ENCODE measurements at places on chromosomes 12 and 14.

DNA sequence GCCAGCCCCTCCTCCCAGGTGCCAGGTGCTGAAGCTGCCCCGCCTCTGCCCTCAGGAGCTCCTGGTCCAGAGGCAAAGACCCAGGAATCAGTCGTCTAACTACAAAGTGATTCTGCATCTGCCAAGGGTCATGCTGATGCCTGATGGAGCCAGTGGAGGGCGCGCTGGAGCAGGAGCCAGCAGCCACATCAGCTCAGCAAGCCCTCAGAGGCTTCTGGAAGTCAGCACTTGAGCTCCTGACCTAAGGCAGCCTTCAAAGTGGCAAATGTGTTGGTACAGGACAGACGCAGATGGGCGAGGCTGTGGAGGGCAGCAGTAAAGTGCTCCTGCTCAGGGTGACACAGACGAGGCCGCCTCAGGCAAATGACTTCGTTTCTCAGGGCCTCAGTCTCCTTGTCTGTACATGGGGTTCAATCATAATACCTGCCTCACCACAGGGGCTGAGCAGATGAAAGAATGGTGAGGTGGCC is 10.9 kb downstream of the C12orf43 start:
- DNase-seq: peak; percentile 49

DNA sequence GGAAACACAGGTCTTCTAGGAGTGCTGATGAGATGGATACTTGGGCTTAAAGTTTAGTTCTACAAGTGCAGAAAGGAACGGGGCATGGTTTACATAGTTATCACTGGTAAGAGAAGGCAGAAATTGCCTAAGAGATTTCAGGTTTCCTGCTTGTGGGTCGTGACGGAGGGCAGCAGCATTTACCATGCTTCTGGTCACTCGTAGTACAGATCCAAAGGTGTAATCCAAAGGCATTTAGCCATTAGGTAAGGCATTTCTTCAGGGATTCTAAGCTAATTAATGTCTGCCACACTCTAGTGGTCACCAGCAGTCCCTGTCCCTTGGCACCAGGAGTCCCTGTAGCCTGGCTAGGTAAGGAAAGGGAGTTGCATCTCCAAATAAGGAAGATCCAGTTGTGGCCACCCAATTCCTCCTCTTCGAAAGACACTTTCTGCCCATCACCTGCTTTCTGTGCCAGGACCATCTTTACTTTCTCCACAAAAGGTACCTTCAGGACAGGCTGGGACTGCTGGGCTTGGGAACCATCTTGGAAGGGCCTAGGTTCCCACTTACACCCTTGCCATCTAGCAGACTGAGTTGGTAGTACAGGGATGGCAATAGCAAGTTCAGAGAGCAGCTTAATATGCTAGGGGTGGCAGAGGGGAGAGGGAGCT is 1.5 kb downstream of the GSTZ1 start:
- DNase-seq: no peak

DNA sequence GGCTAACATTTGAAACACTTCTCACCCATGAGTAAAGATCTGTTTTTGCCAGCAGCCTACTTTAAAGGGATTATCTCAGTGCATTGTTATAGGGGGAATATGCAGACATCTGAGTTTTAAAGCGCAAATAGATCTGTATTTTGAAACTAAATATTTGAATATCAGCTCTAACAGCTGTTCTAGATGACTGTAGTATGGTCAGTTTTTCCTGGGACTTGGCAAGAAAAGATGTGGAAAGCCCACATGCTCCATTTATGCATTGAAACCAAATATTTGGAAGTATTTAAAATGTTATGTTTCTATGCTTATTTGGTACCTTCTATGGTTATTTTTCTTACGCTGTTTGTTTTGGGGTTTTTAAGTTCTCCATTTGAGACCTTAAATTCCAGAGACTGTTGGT is 41.7 kb downstream of the RIC8B start:
- no peak for DNase-seq

DNA sequence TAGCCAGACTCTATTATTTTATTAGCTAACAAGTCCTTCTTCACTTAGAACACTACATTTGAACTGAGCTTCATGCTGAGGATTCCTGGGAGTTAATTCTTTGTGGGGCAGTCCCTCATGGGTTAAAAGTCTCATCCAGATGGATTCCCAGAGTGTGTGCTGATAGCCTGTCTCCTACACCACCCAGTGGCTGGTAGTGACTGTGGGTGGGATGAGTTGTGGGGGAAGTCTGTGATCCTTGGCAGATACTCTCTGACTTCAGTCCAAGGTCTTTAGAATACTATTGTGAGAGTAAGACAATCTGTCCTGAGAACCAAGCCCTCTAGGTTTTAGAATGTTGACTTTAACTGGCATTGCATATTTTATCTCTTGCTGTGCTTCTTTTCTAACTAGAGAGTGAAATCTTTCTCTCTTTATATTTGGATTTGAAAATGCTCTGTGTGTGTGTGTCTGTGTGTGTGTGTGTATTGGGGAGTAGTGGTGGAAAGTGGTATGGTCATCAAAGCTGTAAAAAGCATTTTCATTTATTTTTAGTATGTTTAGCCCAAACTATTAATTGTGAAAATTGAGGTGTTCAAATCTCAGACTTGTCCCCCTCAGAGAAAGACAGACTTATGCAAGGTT is 37.3 kb downstream of the AKAP6 start:
- no peak for DNase-seq

DNA sequence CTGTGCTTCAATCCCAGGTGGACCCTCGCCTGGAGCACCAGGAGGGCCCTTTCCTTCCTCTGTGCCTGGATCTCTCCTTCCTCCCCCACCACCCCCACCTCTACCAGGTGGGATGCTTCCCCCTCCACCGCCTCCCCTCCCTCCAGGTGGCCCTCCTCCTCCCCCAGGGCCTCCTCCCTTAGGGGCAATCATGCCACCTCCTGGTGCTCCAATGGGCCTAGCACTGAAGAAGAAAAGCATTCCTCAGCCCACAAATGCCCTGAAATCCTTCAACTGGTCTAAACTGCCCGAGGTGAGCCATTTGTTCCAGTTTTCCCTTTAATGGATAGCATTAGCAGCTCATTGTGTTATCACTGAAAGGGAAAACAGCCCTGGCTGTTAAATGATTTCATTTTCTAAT is 134.0 kb downstream of the GPR135 start:
- DNase-seq: no peak

- peak; percentile 32 for DNase-seq
Observed at GRCh38 chr14:93535537-93535936, 104.8 kb downstream of the UNC79 start.

DNA sequence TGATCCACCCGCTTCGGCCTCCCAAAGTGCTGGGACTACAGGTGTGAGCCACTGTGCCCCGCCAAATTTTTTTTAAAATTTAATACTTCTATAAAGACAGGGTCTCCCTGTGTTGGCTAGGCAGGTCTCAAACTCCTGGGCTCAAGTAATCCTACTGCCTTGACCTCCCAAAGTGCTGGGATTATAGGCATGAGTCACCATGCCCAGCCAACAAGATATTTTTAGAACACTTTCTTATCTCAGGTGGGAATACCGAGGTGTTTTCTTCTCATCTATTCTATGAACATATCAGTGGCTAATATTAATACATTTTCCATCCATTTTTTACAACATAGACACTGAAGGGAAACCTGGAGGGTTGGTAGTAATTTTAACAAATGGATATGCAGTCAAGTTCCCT is 38.0 kb upstream of the DHRS4 start:
- no peak for DNase-seq

DNA sequence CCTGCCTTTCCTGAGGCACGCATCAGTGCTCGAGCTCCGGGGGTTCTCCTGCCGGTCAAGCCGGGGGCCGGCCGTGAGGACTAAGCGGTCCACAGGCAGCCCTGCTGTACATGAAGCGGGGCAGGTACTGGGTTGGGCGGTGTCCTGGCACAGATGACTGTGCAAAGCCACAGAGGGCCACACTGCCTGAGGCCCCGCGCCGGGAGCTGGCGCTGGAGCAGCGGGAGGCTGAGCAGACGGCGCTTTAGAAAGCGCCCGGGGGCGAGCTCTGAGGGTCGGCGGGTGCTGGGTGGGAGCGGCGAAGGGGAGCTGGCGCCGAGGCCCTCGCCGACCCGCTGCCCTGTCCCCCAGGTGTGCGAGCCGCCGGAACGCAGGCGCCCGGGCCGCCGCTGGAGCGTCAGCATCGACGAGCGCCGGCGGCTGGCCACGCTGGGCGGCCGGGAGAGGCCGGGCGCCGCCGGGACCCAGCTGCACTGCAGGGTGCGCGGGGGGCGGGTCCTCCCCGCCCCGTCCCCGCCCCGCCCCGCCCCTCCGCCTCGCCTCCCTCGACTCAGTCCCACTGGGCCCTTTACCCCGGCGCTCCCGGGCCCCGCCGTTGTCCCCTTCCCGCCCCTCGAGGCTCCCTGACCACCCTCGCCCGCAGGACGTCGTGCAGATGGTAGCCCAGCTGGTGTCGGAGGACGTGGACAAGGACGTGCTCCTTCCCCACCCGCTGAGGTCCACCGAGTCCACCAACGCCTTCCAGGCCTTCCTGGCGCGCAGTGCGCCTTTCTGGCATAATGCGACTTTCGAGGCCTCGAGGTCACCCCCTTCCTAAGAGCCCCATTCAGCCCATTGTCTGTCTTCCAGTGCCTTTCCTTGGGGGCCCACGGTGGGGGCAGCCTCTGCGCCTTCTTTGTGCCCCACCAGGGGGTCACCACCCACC is 8.3 kb upstream of the MTA1 start:
- peak; percentile 46 for DNase-seq

GRCh38 chr12:92056290-92056689 is 89.4 kb downstream of the BTG1 start:
- DNase-seq: no peak

- DNase-seq: peak; percentile 35
Observed at GRCh38 chr12:49296034-49296835, 1.3 kb downstream of the PRPH start.

- DNase-seq: no peak
Observed at GRCh38 chr12:38903596-38903995, 1.8 kb downstream of the CPNE8 start.

- DNase-seq: peak; percentile 90
Observed at GRCh38 chr12:112130441-112130998, 5.2 kb downstream of the TRAFD1 start.

- DNase-seq: no peak
Observed at GRCh38 chr12:48037267-48037915, 33.1 kb upstream of the COL2A1 start.

- DNase-seq: no peak
Observed at GRCh38 chr14:99374964-99375363, 103.0 kb upstream of the BCL11B start.

DNA sequence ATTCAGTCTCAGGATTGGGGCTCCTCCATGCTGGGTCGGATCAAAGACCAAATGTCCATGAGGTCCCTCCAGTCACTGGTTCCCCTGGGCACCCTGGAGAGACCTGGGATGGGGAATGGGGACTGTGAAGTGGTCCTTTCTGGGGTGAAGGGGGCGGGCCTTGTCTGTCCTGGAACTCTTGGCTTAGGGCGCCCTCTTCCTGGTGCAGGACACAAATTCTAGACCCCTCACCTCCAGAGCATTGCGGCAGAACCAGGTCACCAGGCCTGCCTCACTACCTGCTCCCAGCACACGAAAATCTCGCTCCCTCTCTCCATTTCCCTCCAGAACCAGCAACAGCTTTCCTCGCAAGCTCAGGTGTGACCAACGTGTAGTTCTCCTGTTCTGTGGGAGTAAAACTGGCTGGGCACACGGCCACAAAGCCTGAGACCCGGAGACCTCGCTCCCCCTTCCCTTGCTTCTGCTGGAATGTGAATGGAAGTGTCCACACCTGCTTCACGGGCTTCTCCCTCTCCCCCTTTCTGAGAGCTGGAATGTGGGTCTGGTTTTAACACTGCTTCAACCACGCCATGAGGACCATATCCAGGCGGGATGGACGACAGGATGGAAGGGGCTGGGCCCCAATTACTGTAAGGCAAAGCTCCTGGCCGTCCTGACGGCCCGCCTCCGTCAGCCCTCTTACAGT is 112.7 kb downstream of the SCARB1 start:
- no peak for DNase-seq

DNA sequence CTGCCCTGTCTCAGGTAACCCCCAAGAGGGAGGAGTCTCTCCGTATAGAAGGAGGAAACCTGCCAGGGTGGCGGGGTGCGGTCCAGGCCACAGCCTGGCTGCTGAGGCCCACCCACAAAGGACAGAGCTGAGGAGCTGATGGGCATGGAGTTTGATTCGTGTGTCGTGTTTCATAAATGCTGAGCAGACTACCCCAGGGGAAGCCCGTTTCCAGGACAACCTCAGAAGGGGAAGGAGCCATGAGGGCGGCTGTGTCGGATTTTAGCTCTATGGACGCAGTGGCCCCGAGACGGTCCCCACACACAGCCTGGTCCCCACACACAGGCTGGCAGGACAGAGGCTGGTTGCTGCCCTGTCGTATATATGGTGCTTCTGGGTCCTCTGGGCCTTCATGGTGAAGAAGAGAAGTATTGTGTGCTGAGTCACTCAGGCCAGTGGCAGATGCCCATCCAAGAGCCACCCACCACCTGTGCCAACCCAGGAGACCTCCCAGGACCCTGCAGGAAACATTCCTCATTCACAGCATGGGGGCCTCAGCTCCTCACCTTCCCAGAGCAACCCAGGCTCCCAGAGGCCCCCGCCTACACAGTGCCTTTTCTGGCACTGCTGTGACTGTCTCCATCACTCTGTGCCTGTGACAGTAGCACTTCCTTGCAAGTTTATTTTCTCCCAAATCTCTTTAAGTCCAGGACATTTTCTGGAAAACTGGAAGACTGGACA is 63.1 kb upstream of the RIN3 start:
- peak; percentile 25 for DNase-seq

DNA sequence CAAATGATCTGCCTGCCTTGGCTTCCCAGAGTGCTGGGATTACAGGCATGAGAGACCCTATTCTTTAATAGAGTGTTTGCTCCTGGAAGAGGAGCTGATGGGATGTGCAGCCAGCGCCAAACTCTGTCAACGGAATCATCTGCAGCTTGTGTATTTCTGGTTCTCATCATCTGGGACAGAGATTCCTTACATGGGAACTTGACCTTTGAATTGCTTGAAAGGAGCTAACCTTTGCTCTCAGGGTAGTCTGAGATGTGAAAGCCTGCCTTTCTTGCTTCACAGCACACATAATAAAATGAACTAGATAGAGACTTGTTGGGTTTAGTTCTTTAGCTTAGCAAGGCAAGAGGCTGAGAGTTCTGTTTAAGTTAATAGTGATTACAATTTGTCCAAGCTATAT is 120.0 kb downstream of the OTOGL start:
- no peak for DNase-seq

DNA sequence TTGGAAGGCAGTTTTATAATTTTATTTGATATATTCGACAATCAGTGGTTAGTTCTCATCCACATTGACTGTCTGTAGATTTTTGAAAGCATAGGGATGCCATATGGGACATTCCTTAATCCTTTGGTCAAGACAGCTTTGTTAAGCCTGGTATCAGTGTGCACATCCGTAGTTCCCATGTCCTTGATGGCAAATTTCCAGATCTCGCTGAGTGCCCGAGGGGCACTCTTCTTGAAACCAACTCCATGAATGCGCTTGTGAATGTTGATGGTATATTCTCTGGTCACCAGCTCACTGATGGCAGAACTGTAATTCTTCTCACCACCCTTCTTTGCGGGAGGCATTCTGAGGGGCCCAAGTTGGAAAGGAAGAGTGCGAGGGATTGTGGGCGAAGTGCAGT is 6.1 kb upstream of the DENND5B start:
- no peak for DNase-seq

- DNase-seq: no peak
Observed at GRCh38 chr12:115090783-115091182, 406.8 kb upstream of the TBX3 start.

Measured in inflammatory macrophage treated with lipopolysaccharide for 4 hours (primary cell).